COLO829 (cell line): ENCODE measurements at places on chromosomes 12 and 14.

DNA sequence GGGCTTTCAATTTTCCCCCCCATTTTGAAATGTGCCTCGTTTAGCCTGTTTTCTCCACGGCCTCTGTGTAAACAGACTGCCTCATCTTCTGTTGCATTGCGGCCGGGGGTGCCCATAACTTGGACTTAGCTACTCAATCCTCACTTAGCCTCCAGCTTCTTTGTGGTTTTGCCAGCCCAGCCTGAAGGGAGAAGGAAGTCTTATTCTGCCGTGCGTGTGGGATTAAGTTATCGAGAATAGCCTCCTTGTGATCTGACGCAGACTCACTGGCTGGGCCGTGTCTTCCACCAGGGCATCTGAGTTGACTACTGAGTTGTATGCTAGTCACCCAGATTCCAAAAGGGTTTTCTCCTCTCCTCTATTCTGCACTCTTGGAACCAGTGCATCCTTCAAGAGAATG, 8.1 kb downstream of the PRKAB1 start:
- DNase-seq = no peak

- DNase-seq = no peak
Observed at GRCh38 chr14:91356181-91356763, 61.3 kb downstream of the CCDC88C start.

DNA sequence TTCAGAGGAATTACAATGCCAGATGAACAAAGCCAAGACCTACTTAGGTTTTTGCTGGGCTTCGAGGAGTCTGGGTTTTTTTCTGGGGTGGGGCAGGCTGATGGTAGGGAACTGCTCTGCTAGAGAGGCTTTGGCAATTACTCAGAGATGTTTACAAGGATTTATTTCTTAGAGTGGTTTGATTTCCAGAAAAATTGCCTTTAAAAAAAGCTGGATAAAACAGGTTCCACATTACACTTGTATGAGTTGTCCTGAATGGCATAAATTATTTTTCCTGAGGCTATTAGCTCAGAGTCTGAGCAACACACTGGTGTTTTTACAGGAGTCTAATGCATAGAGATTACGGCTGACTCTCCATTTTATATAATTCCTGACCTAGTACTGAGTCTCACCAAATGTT, 118.5 kb upstream of the FRMD6 start:
- DNase-seq = no peak

DNA sequence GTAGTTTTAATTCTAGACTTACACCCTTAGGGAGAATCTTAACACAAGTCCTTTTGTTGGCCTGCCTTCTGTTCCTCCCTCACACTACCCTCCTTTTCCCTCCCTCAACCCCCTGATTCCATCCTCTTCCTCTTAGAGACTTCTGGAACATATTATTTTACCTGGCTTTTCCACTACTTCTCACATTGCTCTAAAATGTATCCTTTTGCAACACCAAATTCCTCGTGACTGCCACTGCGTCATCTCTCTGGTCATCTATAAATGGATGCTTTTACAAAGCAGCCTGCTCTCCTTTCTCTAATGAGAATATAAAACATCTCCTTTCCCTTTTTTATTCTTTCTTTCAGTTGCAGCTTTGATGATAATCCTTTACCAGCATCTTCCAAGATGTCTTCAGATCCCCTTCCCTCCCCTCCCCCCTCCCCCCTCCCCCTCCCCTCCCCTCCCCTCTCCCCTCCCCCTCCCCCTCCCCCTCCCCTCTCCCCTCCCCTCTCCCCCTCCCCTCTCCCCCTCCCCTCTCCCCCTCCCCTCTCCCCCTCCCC, 93.6 kb downstream of the DIP2B start:
- DNase-seq = peak; percentile 57

- peak; percentile 78 for DNase-seq
Observed at GRCh38 chr12:100554608-100555077, 18.8 kb upstream of the GAS2L3 start.

DNA sequence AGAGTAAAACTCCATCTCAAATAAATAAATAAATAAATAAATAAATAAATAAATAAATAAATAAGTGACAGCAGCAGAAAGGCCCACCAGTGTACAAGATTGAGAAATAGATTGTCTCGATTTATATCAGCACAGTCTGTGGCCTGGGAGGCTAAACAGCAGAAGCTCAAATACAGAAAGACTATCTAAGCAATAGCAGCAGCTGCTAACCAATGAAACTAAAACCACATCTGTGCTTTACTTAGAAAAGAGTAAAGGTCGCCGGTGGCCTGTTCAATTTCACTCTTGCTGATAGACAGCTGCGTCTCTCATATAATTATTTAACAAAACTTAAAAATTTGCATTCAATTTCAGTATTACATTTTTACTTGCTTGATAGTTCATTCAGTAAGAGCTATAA, 325.7 kb downstream of the CEP128 start:
- no peak for DNase-seq

- DNase-seq = no peak
Observed at GRCh38 chr12:47328831-47329545, 249.2 kb upstream of the AMIGO2 start.

GRCh38 chr14:57816568-57817284, 49.2 kb downstream of the SLC35F4 start:
- no peak for DNase-seq

- no peak for DNase-seq
Observed at GRCh38 chr12:12722435-12723148, 5.4 kb downstream of the CDKN1B start.

GRCh38 chr14:50021261-50022031, 94.9 kb downstream of the VCPKMT start:
- no peak for DNase-seq

DNA sequence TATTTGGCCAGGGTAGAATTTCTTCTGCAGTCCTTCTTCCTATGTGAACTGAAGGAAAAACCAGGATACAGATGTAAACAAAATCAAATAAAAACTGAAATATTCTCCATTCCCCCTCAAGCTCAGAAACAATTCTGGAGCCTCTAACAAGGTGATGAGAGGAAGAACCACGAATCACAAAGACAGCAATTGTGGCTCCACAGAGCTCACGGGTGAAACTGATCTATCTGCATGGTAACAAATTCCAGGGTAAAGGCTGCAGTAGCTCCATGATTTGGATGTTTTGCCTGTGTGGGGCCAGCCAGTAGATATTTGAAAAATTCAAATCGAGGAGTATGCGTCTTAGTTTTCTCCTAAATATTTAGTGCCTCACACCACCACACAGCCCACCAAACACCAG, 10.6 kb downstream of the GRIN2B start:
- DNase-seq = no peak

GRCh38 chr12:50387972-50388478, 8.4 kb downstream of the FAM186A start:
- no peak for DNase-seq

GRCh38 chr14:22533057-22533704, 55.8 kb downstream of the DAD1 start:
- no peak for DNase-seq

DNA sequence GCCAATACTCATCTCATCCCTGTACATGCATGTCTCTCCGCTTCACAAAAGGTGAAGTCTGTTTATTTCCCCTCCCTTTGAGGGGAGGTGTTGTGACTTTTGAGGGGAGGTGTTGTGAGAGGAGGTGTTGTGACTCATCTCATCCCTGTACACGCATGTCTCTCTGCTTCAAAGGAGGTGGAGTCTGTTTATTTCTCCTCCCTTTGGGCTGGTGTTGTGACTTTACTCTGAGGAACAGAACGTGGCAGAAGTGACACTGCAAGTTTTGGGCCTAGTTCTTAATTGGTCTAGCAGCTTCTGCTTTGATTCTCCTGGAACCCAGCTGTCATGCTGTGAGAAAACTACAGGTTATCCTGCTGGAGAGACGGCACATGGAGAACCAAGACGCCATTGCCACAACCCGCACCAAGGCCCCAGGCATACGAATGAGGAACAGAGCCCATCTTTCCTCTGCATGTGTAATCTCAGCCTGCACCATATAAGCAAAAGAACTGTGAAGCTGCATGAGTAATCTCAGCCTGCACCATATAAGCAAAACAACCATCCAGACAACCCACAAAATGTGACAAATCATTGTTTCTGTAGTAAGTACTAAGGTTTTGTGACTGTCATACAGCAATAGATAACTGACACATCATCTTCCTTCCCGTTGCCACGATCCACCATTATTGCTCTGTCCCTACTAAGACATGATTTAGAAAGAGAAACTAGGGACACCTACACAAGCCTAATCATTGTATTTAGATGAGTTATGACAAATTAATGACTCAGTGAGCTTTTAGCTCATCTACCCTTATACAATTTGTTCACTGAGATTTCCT, 30.0 kb downstream of the GALNT4 start:
- no peak for DNase-seq

GRCh38 chr12:104767261-104767660, 190.8 kb downstream of the SLC41A2 start:
- no peak for DNase-seq

- DNase-seq = no peak
Observed at GRCh38 chr14:64930085-64930843, 12.3 kb downstream of the GPX2 start.

DNA sequence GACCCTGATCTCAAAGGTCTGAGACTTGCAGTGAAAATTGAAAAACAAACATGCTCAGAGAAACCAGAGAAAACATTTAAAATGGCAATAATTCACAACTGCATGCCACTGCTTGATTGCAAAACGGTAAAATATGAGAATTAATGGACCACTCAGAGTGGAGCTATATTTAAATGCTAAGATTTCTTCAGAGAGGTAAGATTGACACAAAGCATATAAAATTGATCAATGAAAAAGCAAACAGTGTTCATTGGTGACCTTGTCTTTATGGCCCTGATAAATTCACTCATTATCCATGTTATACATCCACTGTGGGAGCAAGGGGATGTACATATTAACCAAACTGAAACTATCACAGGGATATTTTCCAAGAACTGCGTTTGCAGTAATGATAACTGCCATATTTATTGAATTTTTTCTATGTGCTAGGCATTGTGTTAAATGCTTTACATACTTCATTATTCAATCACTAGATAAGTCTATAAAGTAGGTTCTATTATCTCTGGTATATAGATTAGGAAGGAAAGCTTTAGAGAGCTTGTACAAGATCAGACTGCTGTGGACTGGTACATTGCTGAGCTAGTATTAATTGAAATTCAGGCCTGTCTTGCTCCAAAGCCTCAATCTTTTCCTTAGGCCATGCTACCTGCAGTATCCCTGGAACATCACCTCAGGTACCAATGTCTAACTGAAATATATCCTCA, 113.9 kb upstream of the LMO3 start:
- no peak for DNase-seq

DNA sequence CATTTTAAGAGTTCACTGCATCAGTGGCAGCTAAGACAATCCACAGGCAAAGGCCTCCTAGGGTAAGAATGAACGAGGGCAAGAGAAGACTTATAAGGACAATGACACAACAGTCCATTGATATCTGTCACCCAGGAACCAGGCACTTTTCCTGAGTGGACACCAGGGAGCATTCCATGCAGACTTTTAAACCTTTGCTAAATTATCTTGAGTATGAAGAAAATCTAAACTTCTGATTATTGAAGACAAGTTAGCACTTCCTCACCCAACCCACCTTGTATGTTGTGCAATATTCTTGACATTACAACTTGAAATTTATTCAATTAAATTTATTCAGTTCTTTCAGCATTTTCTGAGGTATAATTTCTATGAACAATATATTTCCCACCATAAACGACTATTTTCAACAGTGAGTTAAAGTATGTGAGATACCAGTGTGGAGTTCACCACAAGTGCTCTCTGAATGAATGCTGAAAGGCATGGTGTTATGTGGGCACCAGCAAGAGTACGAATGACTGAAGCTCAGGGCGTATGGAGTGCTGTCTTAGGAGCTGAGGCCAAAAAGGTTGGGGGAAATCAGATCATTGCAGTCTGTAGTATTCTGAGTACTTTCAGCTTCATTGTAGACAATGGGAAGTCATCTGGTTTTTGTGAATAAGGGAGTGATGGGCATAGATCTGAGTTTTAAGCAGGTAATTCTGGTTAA, 124.3 kb upstream of the LMNTD1 start:
- DNase-seq = peak; percentile 35

- no peak for DNase-seq
Observed at GRCh38 chr14:101251812-101252442, 309.4 kb upstream of the DIO3 start.

GRCh38 chr12:85865890-85866289, 8.2 kb upstream of the NTS start:
- DNase-seq = no peak

GRCh38 chr12:14264778-14265177, 100.7 kb upstream of the ATF7IP start:
- DNase-seq = no peak

DNA sequence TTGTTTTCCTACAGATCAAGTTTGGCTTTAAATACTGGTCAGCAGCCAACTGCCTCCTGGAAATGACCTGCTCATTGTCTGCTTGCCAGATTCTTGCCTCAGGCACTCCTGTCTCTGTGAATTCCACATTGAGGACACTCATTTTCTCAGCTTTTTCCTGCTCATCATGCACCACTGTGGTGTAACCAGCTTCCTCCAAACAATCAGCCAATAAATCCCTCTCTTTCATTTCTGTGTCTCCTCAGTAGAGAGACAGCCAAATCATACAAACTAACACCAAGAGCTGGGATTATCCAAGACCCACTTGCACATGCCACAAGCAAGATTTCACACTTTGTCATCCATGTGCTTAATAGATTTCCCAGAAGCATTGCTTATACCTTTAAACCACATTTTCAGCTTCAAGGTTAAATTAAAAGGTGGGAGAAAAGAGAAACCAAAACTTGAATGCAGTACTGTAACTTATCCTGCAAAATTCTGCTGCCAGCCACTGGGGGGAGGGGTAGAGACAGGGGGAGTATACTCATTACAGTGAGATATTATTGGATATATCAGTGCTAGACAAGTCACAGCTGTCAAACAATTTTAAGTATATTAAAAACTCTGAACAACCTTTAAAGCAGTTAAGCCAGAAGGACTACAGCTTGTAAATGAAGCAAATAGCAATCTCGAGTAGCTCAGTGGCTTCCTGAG, 105.0 kb downstream of the PPP2R5E start:
- peak; percentile 74 for DNase-seq

GRCh38 chr12:4960030-4960429, 50.3 kb downstream of the KCNA1 start:
- DNase-seq = no peak

GRCh38 chr12:65854629-65855028, 30.3 kb downstream of the HMGA2 start:
- no peak for DNase-seq

DNA sequence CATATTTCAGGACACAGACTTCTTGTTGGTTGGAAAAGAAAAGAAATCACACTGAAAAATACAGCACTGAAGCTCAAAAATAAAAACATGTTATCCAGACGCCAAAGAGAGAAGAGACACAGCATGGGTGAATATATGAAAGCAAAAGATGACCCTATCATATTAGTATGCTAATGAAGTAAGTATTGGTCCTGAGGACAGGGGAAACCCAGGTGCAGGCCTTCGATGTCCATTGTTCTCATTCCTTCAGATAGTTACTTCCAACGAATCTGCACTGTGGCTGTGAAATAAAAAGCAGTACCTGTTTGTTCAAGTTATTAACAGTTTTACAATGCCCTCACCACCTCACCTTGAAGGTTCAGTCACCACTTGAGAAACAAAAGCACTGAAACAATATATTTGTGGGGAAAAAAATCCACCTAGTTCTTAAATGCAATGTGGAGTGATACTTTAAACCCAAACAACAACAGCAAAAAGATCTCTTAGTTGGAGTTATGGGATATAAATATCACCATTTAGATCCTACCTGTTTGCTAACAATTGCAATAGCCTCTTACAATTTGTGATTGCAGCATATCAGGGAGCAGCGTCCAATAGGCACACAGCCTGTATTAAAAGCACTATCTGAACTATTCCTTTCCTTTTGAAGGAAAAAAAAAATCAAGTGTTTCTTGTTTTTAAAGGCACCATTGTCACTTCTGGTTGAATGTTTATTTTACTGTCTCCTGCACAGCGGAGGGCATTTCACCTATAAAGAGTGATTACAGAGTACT, 188.1 kb downstream of the BCAT1 start:
- no peak for DNase-seq
